Mammary microvascular endothelial cell (primary cell): ENCODE measurements at places on chromosomes 2 and 18. TPM values are rescaled to one million over a fixed set of nuclear protein-coding genes. Genes with fewer than 3 reads are reported as not detected.

Gene ANKRD30B
- not detected in 2 replicates for total RNA-seq

Gene INHBB
- total RNA-seq = 0.05 and 0.07 TPM in 2 replicates

Gene IL1RL1
- 21.5 and 21.9 TPM in 2 replicates for total RNA-seq

Gene LOXHD1
- not detected in 2 replicates for total RNA-seq

Gene ARL4C
- 3.3 and 4.1 TPM in 2 replicates for total RNA-seq

Gene C2orf78
- not detected in 2 replicates for total RNA-seq

Gene IL36G
- not detected in 2 replicates for total RNA-seq

Gene FECH
- 34.0 and 47.1 TPM in 2 replicates for total RNA-seq

Gene TUBA3E
- not detected in 2 replicates for total RNA-seq

Gene DNAH7
- total RNA-seq = 0.49 TPM in 1 of 2 replicates, not detected in the other

Gene RABL2A
- total RNA-seq = 0.98 and 2.1 TPM in 2 replicates

Gene CCDC148
- 0.20 TPM in 1 of 2 replicates, not detected in the other for total RNA-seq
